Motor neuron (in vitro differentiated cells): ENCODE measurements at places on chromosomes 3 and 15. TPM values are rescaled to one million over a fixed set of nuclear protein-coding genes. Genes with fewer than 3 reads are reported as not detected.
A peak's percentile ranks its signal among the peaks of the same experiment; 100 is the strongest.

CNTN6 gene
- 5.2 TPM in 2 replicates for total RNA-seq

SSUH2 gene
- total RNA-seq = 0.38 and 0.86 TPM in 2 replicates

DUOXA2 gene
- total RNA-seq = 0.85 and 1.1 TPM in 2 replicates

RYR3 gene
- total RNA-seq = 2.0 and 2.5 TPM in 2 replicates

BCL2A1 gene
- not detected in 2 replicates for total RNA-seq

GOLGA6L9 gene
- total RNA-seq = 8.9 and 10.7 TPM in 2 replicates

CELF6 gene
- total RNA-seq = 7.1 and 7.4 TPM in 2 replicates

HTR3E gene
- total RNA-seq = 0.09 and 0.26 TPM in 2 replicates

DNA sequence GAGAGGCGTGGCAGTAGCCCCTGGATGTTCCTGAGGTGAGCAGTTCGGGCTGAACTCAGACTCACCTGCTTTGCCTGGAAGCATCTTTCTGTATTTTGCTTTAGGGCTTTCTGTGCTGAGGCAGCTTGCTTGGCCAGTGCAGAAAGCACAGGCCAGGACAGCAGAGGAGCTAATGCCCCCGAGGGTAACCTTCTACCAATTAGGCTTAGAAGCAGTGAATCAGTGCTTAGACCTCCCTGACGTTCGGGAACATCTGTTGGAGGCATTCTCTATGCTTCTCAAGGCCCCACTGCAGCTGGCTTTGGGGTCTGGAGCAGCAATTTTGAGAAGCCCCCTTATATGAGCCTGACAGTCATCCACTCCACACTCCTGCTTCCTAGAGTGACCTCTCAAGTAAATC lies 350.7 kb upstream of the PROK2 start:
- ATAC-seq = no peak

GRCh38 chr3:72449551-72449950 lies 398.7 kb downstream of the SHQ1 start:
- no peak for ATAC-seq

- ATAC-seq = no peak
Observed at GRCh38 chr15:38049891-38050290, 115.5 kb downstream of the TMCO5A start.

- ATAC-seq = no peak
Observed at GRCh38 chr15:76208084-76208785, 103.0 kb downstream of the ETFA start.

- ATAC-seq = peak; percentile 29
Observed at GRCh38 chr3:14413381-14414071, 11.1 kb downstream of the SLC6A6 start.

GRCh38 chr3:179672918-179673317 lies 20.1 kb downstream of the USP13 start:
- no peak for ATAC-seq

DNA sequence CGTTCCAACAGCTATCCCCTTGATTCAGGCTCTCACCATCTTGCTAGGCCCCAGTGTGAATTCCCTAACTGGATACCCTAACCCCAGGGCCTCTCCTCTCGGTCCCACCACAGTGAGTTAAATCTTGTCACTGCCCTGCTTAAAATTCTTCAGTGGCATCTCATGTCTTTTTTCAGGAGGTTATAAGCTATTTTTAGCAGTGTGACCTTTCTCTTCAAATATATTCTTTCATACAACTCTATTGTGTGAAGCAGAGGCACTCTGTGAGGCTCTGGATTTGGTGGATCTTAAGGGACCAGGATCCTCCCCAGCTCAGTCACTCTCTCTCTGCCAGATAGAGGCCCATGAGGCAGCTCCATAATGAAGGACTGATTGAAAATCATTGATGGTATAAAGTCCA lies 760.4 kb downstream of the NTRK3 start:
- ATAC-seq = no peak

- ATAC-seq = no peak
Observed at GRCh38 chr3:116423374-116423773, 21.9 kb downstream of the LSAMP start.

GRCh38 chr3:133211856-133212255 lies 173.7 kb downstream of the TMEM108 start:
- peak; percentile 42 for ATAC-seq

GRCh38 chr3:175836617-175837016 lies 977.5 kb downstream of the NAALADL2 start:
- no peak for ATAC-seq

DNA sequence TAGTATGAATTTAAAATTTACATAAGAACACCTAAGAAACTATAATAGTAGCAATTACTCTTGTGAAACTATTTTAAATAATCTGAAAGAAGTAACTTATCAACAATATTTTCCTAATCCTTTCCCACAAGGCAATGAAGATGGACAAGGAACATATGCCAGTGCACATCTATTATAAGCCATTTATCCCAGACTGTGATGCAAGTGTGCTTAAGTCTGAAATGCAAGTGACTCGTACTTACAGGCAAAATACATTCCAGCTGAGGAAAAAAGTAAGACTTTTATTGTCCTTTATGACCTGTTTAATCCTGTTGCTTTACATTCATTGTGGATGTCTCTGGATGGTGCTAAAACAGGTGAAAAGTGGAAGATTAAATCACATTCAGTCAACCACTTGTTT lies 709.4 kb downstream of the ZNF385D start:
- no peak for ATAC-seq

DNA sequence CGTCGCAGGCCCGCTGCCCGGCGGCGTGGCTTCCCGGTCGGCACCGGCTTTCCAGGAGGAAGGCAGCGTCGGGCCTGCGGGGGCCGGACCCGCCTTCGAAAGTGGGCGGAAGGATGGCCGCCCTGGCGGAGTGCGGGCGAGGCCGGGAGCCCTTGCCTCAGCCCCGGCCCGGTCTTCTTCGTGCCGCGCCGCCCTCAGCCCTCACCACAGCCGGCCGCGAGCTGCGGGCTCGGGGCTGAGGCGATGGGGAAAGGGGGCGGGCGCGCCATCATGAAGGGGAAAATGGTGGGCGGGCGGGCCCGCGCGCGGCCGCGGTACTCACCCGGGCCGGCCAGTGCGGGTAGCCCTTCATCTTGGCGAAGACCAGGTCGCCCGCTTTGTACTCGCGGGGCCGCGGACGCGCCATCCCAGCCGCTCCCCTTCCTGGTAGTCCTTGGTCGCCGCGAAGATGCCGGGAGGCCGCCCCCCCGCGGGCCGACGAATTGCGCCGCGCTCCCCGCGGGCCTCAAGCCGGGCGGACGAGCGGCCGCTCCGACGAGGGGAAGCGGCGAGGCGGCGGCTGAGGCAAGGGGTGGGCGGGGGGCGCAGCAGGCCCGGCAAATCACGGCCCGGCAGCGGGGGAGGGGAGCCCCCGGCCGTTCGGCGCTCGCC lies 489 bp downstream of the HDGFL3 start:
- ATAC-seq = peak; percentile 48

DNA sequence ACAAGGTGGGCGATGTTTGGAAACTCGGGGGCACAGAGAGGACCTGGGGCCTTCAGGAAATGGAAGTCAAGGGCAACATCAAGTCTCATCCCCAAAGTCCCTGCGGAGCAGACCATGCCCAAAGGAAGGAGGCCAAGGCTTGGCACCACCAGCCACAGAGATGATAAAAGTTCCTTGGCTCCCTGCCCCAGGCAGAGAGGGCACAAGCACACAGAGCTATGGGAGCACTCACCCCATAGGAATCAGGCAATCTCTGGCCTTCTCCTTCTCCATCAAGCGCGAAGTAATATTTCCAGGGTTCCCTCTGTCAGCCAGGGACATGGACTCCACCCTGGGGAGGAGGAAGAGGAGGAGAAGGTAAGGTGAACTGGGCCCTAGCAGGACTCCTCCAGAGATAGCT lies 7.9 kb downstream of the ACAA1 start:
- ATAC-seq = no peak

- ATAC-seq = no peak
Observed at GRCh38 chr3:156763931-156764720, 62.0 kb upstream of the LEKR1 start.

DNA sequence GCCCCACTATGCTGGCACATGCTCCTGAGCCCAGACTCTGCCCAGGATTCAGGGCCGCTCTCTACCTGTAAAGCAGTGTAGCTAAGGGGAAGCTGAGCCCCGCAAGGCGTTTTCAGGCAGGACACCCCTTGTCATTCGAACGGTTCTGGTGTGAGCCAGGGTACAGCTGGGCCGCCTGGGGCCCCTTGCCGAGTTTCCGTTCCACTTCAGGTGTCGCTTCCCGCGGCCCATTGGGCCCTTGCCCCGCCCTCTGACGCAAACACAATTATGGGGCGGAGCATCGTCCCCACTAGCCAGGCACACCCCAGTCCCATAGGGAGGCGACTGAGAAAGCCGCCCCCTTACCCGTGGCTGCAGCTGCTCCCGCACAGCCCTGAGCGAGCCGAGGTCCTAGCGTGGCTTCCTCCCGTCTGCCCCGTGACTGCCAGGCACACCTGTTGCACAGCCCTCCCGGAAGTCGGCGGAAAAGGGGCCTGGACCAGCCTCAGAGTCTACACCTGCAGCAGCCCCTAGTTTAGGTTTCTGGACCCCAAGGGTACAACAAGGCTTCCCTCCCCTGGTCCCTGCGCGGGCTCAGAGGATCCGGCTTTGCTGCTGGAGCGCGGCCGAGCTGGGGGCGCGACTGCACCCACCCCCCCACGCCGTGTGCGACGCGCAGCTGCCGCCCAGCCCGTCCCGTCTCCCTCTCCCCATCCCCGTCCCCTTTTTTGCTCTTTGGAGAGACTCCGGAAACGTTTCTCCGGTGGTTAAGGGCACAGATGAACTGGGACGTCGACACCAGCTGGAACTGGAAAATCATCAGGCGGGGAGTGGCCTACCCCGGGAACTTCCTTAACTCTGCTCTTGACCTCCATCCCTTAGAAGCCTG lies at the start of gene PLSCR2:
PLSCR2 (minus strand) TSS at position 412 of the 868 bp plus-strand sequence. CDS start 9,657 bp downstream, outside the sequence.
- ATAC-seq = peak; percentile 54

DNA sequence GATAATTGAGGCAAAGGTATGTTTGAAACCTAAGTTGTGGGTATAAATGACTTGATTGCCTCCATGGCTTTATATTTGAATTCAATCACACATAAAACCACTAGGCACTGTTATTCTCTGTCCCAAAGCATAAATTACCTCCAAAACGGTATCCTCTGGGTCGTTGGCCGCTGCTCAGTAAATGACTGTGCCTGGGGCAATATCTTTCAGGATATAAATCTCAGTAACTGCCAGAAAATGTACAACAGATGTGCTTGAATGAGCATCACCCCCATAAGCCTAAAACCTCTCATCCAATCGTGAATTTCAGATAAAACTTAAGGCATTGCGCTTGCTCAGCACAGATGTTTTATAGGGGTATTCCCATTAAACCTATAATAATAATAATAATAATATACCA lies 19.0 kb upstream of the C3orf49 start:
- ATAC-seq = no peak

DNA sequence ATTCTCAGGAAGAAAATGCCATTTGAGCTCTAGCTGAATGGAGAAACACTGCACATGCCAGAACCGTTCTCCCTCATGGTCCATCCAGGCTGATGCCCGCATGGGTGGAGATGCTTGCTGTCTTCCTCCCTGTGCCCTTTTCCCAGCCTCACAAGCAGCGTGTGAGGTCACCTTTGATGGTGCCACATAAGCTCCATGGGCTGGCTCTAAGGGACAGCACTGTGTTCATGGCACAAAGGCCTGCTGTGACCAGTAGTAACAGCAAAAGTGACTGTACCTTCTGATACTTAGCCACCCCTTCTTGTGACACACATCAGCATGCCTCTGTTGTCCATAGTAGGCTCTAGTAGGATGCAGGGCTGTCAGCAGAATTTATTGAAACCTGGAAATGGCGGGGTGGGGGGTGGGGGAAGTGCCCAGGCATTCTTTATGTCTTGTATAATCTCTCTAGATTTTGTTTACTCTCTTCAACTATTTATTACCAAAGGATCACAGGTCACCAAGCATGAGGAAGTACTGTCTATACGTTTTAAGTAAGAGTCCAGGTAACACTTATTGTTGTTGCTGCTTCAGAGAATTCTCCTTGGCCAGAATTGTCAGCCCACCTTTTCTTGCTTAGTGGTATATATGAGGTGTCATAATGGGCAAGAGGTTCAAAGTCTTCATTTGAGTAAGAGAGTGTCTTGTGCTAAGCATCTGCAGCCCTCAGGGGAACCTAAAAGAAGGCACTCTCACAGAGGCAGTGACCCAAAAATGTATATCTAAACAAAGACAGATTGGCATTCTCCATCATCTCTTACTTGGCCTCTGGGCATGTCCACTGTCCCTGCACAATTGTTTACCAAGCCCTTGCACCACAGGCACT lies 56.5 kb downstream of the RAB7A start:
- no peak for ATAC-seq

DNA sequence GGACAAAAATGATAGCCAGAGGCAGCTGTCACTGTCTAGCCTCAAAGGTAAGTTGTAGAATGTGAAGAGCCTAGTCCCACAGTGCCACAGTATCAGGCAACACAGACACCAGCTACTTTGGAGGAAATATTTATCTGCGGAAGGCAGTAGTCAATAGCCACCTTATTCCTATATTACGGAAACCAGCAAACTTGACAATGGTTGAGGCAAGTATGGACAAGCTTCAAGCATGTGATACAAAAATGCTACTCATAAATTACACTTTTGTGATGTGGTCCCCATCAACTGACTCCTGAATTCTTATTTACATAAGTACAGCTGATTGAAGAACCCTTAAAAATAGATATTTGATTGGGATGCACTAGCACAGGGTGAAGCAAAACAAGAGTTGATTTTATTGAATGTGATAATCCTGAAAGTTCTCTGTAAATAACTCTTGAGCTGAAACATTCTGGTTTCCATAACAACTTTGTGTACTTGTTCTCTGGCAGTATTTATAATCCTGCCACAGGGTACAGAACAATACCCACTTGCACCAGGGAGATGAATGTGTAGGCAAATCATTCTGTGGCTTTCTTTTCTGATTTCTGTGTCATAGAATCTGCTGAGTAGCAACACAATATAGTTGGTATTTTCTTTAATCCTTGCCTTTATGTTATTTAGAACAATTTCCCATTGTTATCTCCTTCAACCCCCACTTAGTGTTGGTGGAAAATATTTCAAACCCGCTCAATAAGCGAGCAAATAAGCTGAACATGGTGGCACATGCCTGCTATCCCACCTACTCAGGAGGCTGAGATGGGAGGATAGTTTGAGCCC lies at the start of gene ANKUB1:
ANKUB1 (minus strand) TSS at position 103 of the 819 bp plus-strand sequence. CDS start 188 bp downstream, outside the sequence.
- no peak for ATAC-seq

DNA sequence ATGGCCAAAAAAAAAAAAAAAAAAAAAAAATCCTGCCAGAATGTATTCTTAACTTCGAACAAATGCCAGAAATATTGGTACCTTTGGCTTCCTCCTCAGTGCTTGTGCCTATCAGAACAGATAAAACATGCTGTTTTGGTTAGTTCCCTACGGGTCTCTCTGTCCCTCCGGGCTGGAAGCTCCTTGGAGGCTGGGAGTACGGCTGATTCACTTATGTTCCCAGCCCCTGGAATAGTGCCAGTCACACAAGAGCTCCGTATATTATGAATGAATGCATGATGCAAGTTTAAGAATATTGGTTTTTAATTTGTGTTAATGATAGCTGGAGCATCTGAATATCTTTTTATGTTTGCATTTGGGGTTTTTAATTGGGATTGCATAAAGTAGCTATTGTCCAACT lies 44.0 kb downstream of the NR2F2 start:
- peak; percentile 53 for ATAC-seq
